ENCODE measurements at places on chromosomes 12 and 14. TPM values are rescaled to one million over a fixed set of nuclear protein-coding genes. Genes with fewer than 3 reads are reported as not detected.
A peak's percentile ranks its signal among the peaks of the same experiment; 100 is the strongest.

KCNH5 gene
- polyA plus RNA-seq = not detected

TTC9 gene
- polyA plus RNA-seq = 0.84 TPM

HOXC4 gene
- polyA plus RNA-seq = not detected

POTEG gene
- polyA plus RNA-seq = not detected

TTC6 gene
- not detected for polyA plus RNA-seq

- no peak for DNase-seq
Measured at GRCh38 chr14:72968316-72968715, 42.1 kb downstream of the DCAF4 start.

- DNase-seq = peak; percentile 88
Measured at GRCh38 chr14:103121846-103122584, 1.2 kb upstream of the TNFAIP2 start.

DNA sequence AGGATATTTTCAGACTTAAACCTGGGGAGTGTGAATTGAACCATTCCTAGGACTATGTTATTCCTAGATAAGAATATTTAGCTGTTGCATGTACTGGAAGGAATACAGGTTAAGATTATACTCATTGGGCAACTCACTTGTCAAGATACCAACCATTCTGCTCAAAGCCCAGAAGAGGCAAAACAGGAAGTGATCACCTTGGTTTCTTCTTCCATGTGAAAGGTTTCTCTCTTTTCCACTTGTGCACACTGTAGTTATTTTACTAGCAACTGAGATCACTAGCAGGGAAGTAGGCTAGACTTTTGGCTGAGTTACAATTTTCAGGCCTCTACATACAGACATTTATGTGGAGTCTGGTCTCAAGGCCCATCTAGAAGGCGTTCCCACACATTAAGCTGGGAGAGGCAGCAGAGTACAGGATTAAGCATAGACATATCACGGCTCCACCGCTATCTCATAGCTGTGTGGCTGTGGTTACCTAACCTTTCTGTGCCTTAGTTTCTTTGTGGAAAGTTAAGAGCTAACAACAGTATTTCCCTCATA lies 83.9 kb upstream of the FERMT2 start:
- no peak for DNase-seq

DNA sequence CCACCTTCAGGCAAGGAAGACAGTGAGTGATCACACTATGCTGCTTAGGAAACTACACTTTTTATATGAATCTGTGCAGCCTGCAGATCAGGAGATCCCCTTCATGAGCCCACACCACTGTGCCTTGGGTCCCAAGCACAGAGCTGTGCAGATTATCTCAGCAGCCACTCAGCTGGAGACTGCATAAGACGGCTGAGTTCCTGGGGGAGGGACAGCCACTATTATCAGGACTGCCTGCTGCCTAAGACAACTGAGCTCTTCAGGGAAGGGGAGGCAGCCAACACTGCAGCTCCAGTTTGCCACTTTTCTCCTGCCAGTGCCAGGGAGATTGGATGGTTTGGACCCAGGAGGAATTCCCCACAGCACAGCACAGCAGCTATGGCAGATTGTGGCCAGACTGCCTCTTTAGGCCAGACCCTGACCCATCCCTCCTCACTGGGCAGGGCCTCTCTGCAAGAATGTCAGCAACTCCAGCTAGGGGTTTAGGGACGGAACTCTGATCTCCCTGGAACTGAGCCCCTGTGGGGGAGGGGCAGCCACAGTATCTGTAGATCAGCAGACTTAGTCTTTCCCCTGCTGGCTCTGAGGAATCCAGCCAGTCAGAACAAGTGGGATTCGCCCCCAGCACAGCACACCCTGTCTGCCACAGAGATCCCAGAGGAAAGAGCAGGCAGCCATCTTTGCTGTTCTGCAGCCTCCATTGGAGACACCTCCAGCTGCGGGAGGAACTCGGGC lies 141.3 kb downstream of the KLHL28 start:
- DNase-seq = no peak

DNA sequence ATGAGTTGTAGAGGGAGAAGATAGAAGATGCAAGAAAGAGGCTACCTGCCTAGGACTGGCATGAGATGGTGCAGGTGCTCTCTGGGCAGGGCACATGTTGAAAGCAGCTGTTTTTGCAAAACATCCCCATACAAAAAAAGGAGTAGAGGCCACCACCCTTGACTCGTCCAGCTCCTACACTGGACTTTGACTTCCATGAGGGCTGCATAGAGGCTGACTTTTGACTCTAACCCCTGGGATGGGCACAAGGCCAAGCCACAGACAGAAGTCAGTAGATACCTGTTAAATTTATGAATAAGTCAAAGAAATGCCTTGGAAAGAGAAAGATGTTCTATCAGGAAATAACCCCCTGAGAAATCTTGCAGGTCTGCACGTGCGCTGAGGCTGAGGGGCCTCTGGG lies 1139.1 kb upstream of the TMEM132C start:
- no peak for DNase-seq

DNA sequence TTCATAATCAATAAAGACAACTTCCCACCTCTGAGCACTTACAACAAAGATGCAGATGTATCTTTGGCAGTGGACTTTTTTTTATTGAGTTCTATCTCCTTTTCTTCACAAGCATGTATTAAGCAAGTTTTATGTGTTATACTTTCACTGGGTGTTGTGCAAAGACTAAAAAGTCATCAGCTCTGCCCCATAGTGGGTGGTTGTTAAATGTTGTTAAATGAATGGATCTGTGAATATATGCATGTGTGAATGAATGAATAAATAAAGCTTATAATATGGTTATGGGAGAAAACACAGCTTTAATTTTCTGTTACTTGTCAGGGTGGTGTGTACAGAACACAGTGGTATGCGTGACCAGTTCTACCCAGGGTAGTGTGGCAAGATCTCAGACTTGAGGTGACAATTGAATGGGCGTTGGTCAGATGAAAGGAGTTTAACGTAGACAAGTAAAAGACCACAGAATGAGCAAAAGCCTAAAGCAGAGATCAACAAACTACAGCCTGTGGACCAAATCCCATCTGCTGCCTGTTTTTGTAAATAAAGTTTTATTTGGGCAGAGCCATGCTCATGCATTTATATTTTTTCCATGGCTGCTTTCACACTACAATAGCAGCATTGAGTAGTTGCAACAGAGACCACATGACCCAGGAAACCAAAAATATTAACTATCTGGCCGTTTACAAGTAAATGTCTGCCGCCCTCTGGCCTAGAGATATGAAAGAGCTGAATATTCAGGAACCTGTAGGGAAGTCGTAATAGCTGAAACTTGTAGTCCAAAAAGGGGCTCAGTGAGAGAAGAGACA lies 207.4 kb upstream of the EEA1 start:
- no peak for DNase-seq

GRCh38 chr12:124993626-124994436 lies at the start of gene BRI3BP:
Gene BRI3BP, plus strand, starts transcription at chr12:124993645. Its CDS starts 146 bp downstream, at chr12:124993791.
- no peak for DNase-seq

DNA sequence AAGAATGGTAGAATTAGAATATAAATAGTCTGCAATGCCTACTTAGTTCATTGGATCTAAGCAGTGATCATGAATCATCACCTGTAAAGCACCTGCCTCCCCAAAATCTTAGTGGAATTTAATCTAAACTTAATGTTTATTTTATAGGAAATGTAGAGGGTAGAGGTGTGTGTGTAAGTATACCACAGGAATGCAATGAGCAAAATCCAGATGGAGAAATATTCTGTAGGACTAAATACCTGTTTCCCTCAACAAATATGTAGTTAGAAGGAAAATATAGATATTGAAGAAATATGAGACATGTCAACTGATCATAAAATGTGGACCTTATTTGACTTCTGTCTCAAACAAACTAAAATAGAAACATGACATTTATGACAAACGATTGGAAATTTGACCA lies 839.2 kb upstream of the FBXO33 start:
- DNase-seq = no peak

DNA sequence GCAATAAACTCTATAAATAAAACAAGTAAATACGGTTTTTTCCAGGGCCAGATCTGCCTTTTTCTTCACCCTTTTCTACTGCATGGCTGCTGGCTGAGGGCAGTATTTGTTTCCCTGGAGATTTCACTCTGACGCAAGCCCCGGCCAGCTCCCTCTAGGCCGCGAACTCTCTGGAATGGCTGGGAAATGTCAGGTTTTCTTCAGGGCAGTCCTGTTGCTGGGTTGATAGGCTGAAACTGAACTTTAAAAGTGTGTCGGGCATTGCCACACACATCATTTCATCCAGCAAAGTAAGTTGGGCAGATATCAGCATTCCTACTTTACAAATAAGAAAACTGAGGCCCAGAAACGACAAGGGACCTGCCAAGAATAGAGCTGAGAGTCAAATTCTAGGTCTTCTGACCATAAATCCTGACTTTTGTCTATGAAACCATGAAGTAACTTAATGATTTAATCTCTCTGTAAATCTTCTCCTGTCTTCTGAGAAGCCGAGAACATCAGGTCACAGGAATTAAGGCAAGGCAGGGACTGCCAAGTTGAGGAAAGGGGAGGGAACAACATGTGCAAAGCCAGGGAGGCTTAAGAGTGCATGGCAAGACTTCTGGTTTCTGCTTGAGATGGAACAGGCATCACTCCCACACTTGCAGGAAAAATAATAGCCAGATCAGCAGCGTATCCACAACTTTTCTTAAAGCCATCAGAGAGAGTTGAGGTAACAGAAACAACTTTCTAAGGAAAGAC lies 205.0 kb upstream of the CCDC196 start:
- DNase-seq = peak; percentile 25

GRCh38 chr12:66633676-66634075 lies 45.2 kb downstream of the GRIP1 start:
- no peak for DNase-seq

DNA sequence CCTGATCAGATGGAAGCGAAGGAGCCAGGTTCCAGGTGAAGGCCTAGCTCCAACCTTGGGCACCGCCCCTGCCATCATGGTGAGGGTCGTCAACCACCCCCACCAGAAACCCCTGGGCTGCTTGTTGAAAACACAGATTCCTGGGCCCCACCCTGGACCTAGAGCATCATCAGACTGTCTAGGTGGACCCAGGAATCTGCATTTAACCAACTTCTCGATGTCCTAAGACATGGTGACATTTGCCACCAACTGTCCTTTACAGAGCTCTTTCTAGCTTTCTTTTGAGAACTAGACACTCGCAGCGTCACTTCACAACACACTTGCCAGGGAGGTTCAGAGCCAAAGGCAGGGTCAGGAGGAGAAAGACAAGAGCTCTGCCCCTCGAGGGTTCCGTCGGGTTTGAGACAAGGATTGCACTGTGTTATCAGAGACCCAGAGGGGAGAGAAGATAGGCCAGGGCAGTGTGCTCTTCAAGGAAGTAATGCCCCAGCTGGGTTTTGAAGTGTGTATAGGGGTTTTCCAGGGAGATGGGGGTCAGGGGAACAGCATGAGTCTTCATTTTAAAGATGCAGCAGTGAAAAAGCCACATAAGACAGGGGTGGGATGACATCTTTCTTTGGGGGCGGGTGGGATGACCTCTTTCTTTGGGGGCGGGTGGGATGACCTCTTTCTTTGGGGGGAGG lies 24.6 kb downstream of the RFLNA start:
- DNase-seq = no peak

DNA sequence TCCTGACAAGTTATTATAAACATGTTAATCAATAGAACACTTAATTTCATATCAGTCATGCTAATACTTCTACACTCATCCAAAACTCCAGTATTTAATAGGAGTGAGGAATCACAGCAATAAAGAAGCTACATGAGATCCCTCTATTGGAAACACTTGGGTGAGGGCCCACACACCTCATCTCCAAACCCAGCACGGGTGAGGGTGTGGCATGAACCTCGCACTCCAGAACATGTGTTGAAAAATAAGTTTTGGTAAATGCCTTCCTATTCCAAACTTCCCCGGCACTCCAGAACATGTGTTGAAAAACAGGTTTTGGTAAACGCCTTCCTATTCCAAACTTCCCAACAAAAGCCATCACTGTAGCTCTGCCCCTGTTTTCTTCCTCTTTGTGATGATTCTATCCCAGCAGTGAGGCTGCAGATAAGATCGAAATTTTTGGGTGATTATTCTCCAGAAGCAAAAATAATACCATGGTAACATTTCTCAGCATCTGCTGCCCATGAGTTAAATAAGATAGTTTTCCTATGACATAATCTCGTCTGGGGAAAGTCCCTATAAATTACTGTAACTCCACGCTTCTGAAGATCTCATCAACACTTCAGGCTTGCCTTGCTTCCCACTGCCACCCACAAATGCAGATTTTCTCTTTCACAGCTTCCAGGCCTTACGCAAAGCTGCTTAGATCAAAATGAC lies 24.4 kb upstream of the PTPRB start:
- DNase-seq = no peak

- no peak for DNase-seq
Measured at GRCh38 chr12:24864796-24865125, 84.1 kb downstream of the BCAT1 start.

- DNase-seq = no peak
Measured at GRCh38 chr14:67536087-67536486, 3.0 kb downstream of the PLEKHH1 start.

DNA sequence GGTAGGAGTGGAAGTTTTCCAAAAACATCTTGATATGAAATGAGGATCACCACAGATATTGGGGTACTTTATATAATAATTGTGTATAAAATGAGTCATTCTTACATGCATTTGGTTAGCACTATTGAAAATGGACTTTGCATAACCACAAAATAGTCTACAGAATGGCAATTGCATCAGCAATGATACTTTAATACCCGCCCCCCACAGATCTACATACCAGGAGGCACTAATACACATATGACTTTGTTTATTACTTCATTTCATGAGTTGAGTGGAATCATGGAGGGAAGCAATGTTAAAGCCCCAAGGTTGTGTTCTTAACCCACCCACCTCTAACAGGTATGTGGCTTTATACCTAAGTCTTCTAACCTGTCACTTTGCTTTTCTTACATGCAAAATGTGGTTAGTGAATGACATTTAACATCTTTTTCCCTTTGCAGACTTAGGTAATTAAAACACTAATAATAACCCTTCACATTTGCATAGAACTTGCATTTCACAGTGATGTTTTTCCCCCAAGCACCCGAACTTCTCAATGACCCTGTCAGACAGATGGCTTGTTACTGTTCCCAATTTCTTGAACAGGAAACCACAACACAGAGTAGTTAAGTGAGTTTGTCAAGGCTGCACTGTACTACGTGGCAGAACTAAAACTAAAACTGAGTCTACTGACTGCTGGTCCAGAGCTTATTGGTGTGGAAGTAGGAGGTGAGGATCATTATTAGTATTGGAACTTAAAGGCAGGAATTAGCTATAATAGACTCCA lies 101.9 kb downstream of the NPAS3 start:
- DNase-seq = no peak

- no peak for DNase-seq
Measured at GRCh38 chr12:19971361-19972280, 396.7 kb upstream of the PDE3A start.

All from heart right ventricle (tissue), 16 donors.